ENCODE measurements at places on chromosomes 11 and 22.

DNA sequence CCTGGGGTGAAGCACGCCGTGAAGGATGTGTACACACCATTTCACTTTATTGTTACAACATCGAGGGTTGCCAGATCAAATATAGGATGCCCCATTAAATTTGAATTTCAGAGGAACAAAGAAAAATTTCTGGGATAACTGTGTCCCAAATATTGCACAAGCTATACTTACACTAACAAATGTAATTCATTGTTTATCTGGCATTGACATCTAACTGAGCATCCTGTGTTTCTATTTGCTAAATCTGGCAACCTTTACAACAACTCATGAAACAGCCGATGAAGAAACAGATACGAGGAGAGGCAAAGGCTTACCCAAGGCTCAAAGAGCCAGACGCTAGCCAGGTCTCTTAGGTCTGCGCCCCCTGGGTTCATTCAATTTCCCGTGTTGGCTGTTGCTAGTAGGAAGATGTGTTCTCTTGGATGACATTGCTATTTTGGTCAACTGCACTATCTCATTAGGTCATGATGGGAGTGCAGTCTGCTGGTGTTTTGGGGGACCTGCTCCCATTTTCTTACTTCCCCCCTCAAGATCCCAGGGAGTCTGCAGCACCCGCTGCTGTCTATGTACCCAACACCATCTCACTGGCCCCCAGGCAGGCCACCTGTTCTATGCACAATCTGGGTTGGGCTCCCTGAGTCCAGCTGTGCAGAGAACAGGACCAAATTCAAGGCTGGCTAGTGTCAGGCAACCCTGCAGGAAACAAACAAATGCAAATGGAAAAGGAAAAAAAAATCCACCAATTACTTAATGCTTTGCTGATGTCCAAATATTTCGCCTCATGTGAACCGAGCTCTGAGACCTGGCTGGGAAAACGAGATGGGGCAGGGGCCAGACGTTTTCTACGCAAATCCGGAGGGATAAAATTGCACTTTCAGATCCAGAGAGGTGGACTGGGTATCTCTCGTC lies 560.9 kb downstream of the MIAT start:
- no peak for DNase-seq

DNA sequence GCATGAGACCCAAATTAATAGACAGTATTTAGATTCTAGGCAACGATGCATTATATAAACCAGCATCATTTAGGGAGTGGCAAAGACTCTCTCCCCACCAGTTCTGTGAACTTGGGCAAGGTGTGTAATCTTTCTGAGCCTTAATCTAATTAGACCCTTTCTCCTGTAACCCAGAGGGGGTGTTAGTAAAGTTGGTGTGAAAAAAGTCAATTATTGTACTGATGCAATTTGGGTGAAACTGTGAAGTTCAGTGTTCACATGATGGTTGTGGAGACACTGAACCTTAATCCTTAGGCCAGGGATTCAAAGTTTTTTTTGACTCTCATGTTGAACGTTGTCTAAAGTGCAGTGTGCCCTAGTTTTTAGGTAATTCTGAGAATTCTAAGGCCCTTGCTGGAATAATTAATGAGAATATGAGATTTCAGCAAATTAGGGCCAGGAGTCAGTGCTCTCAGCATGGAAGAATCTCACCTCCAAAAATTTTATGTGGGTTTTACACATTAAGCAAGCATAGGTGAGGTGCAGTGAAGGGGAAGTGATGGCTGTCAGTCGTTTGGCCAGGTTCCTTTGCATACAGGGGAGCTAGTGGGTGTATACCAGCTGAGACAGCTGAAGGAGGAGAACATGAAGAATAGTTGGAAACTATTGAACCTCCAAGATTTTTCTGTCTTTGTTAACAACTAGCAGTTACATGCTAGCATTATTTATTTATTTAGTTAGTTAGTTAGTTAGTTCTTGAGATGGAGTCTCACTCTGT lies 94.2 kb downstream of the PTPRJ start:
- no peak for DNase-seq

GRCh38 chr11:95296621-95297025 lies 65.6 kb upstream of the SESN3 start:
- DNase-seq = no peak

- no peak for DNase-seq
These were observed 60.2 kb downstream of the KIAA1671 start for GRCh38 chr22:25012741-25013143.

GRCh38 chr11:71386202-71386601 lies 62.0 kb downstream of the DHCR7 start:
- no peak for DNase-seq

- no peak for DNase-seq
These were observed 902 bp downstream of the RASGRP2 start for GRCh38 chr11:64742889-64743590.

DNA sequence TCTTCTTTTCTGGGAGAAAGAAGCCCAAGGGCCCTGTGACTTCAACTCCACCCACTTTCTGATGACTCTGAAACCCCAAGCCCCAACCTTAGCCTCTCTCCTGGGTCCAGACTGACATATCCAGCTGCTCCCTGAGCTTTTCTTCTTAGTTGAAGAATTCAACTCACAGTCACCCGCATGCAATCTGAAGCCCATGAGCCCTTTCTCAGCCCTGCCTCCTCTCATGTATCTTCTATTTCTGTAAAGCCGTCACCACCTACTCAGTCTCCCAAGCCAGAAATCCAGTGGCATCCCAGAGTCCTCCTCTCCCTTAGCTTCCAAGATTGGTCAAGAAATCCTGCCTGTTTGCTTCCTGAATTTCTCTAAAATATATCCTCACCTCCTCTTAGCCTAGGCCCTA lies 7.1 kb upstream of the TMA7B start:
- no peak for DNase-seq

- DNase-seq = no peak
These were observed 758 bp downstream of the LDLRAD3 start for GRCh38 chr11:35944503-35945136.

DNA sequence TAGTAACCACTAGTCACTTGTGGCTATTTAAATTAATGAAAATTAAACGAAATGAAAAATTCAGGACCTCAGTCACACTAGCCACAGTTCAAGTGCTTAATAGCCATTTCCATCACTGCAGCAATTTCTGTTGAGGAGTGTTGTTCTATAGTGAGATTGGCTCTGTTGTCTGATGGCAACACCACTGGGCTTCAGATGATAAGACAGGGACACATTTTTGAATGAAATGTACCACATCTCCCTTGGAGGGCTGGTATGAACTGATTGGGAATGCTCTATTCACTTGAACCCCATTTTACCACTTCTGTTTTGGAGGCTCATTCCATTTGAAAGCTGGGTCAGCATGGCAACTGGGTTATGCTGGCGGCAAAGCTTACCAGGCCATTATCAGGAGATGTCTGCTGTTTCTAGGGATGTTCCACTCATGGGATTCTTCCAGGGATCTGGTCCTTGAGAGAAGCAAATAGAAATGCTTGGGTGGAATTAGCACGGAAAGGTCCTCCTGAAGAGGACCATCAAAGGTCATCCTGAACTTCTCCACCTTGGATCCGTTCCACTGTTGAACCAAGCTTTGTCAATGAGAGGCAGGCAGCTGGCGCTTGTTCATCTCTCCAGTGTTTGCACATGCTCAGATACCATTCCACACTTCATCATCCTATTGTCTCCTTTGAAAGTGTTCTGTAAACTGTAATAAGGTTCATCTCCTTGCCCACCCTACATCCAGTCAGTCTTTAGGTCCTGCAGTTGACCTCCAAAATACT lies 7.6 kb downstream of the AMOTL1 start:
- DNase-seq = no peak

- no peak for DNase-seq
These were observed 15.8 kb downstream of the CCDC81 start for GRCh38 chr11:86390487-86390886.

- DNase-seq = no peak
These were observed 767.1 kb upstream of the API5 start for GRCh38 chr11:42544726-42545125.

GRCh38 chr22:33227791-33228190 lies 169.6 kb upstream of the SYN3 start:
- DNase-seq = no peak

GRCh38 chr11:75022296-75022695 lies 33.6 kb downstream of the NEU3 start:
- DNase-seq = no peak

DNA sequence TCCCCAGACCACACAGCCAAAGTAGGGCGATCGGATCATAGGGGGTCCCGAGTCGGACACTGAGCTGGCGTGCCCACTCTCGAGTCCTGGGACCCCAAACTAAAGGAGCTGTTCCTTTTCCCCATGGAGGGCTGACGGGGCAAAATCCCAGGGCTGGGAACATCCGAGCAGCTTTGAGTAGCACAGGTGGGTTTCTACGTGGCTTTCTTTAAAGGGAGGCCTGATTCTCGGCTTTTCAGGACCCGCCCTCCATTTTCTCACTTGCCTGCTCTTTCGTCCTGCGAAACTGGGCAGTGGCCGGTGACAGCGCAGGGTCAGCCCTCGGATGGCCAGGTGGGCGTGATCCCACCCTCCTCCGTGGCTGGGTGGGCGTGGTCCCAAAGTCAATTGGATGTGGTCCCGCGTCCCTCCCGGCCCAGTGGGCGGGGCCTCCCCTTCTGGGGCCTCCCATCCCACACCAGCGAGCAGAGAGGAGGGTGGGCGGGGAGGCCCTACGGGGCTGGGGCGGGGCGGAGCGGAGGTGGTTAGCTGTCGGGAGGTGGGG lies 17.5 kb upstream of the TXNRD2 start:
- no peak for DNase-seq

- no peak for DNase-seq
These were observed 148.2 kb downstream of the SPATA19 start for GRCh38 chr11:133697161-133697560.

GRCh38 chr11:128310676-128311445 lies 276.5 kb downstream of the ETS1 start:
- DNase-seq = no peak

GRCh38 chr11:68583041-68583446 lies 101.3 kb upstream of the GAL start:
- no peak for DNase-seq

All from NCI-H1436 treated with DMSO at 0.1 percent for 48 hours (cell line).